ENCODE measurements at places on chromosomes 6 and 20.

DNA sequence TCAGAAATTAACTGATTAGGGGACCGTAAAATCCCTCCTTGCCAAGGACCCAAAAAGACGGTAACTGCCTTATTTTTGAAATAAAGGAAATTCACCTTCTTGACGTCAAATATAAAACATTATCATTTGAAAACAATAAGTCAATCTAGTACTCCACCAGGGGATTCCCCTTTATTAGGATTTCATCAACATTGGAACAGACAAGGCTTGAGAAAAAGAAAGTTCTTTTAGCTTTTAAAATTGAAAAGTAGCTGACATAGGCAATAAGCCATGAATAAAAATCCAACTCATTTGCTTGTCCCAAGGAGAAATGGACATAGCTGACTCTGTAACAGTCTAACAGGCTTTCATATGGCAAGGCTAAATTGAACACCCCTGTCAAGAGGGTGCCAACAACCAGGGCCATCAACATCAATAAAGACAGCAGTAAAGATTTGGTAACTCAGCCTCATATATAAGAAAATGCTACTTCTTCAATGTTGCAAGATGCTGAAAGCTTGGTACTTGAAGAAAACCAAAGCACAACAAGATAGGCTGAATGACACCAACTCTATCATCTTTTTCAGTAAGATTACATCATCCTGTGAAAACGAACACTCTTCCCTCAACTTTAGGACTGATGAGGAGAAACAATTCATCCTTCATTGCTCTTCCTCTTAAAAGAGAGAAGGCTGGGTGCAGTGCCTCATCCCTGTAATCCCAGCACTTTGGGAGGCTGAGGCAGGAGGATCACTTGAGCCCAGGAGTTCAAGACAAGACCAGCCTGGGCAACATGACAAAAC is 121.0 kb upstream of the PRDM1 start:
- DNase-seq: no peak

GRCh38 chr6:157982563-157983405 is 1.1 kb downstream of the SYNJ2 start:
- no peak for DNase-seq

DNA sequence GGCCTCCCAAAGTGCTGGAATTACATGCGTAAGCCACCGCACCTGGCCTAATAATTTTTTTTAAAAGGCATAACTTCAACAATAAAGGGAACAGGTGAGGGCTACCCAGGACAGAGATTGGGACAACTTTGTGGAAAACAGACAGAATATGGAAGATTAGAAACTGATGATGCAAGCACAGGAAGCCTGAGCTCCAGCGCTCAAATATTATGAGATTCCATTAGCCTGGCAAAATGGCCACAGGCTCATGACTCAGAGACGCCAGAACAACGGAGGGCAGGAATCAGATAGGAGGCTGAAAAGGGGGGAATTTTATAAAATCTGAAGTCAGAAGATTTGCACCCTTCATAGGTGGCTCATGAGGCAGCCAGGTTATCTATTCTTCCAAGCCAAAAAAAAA is 103.1 kb upstream of the MRPS10 start:
- DNase-seq: no peak

GRCh38 chr6:130385064-130385695 is 19.4 kb downstream of the TMEM200A start:
- no peak for DNase-seq

DNA sequence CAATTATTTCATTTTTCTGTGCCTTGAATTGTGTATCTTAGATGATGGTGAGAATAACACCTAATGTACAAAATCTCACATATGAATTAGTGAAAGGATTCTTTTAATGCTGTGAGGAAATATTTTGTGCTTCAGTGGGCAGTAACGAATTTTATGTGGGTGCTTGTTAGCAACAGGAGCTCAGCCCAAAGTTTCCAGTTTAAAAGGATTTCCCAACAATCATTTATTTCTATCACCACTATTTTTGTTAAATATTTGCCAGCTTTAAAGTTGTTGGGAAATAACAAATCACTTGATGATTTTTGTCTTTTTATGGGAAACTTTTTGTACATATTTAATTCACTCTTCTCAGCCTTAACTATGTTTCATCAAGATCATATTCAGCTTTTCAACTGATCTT is 111.8 kb downstream of the QKI start:
- DNase-seq: no peak

GRCh38 chr20:41265938-41266337 is 51.6 kb downstream of the ZHX3 start:
- DNase-seq: no peak

DNA sequence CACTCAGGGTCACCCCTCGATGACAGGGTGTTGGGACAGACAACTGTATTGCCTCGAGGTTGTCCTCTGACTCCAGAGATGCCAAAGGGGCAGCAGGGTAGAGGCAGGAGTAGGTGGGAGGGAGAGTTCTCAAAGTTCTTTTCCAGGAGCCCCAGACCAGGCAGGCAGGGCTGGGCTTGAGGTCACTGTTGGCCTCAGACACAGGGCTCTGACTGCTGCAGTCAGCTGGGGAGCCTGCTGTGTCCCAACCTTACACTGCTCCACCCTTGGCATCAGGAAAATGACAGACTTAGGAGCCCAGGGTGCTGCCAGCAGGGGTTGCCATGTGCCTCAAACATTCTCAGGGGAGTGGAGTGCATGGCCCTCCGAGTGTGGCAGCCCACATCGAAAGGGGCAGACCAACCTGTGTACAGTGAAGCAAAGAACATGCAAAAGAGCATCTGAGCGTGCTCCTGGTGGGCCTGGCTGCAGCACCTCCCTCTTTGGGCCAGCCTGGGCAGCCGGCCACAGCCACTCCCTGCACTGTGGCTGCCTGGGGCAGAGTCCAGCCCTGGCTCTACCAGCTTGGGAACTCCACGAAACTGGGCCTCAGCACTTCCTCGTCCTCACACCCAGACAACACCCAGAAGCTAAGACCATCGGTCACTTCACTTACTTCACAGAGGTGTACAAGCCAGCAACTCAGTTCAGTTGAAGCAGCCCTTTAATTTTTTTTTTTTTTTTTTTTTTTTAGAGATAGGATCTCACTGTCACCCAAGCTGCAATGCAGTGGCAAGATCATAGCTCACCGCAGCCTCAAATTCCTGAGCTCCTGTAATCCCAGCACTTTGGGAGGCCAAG is 24.0 kb downstream of the C6orf132 start:
- DNase-seq: no peak

GRCh38 chr20:5675103-5676091 is 74.8 kb upstream of the SHLD1 start:
- no peak for DNase-seq

DNA sequence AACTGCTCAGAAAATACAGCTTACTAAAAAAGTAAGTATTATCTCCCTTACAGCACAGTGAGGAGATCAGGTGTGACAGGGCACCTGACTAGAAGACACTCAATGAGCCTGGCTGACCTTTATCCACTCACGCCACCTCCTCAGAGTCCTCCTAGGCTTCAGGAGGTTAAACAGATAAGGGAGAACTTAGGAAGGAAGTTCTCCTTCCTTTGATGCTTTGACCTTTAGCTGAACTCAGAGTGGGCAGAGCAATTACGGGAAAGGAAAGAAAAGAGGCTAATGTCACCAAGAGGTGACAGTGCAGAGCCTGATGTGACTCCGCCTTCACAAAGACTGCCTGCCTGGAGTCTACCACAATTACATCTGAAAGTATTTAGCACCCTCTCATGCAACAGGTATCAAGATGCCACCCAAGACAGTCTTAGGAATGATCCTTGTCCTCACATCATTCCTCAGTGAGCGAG is 36.7 kb downstream of the MAN1A1 start:
- no peak for DNase-seq

DNA sequence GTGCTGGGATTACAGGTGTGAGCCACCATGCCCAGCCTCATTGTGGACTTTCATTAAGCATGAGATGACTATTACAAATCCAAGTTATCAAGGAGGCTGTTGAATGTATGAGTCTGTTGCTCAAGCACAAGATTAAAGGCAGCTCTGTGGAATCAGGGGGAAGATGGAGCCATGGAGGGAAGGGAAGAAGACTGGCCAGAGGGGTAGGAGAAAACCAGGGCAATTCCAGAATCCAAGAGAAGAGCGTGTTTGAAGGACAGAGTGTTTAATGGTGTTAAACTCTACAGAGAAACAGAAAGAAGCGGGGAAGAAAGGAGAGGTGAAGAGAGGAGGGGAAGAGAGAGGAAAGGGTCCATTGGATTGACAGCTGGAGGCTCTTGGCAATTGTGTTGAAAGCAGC is 49.8 kb upstream of the TTPAL start:
- no peak for DNase-seq

GRCh38 chr20:17849901-17850683 is 118.5 kb downstream of the SNX5 start:
- DNase-seq: no peak

DNA sequence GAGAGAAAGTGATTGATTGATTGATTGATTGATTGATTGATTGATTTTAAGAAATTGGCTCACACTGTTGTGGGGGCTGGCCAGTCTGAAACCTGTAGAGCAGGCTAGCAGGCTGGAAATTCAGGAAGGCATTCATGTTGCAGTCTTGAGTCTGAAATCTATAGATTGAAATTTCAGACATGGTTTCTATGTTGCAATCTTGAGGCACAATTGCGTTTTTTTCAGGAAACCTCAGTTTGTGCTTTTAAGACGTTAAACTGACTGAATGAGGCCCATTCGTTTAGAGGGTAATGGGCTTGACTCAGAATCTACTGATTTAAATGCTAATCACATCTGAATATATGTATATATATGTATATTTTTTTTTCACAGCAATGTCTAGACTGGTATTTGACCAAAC is 106.3 kb downstream of the STXBP5 start:
- no peak for DNase-seq

GRCh38 chr6:139544701-139545057 is 170.2 kb upstream of the CITED2 start:
- DNase-seq: no peak

DNA sequence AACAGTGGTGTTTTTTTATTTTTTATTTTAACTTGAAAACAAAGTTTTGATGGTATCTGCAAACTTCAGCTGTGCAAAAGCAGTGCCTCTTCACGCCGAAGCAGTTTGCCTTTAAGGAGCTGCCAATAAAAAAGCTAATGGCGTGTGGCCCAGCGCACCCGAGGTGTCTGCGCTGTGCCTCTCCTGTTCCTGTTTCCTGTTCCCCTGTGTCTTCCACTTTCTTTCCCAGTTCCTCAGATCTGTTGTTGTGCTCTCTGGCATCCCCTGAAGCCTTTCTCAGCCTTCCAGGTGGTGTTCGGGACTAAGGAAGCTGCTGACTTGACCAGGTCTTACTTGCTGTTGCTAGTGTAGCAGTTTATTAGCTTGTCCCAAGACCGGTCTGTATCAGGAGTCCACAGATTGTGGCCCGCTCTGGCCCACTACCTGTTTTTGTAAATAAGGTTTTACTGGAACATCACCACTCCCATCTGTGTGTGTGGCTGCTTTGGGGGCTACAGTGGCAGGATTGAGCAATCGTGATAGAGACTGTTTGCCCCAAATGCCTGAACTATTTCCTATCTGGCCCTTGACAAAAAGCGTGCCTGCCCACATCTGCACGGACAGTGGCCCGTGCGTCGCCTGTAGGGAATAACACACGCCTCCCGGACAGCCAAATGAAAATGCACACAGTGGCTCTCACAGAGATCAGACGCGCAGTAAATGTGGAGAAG is 178.3 kb downstream of the TMEM242 start:
- DNase-seq: no peak

DNA sequence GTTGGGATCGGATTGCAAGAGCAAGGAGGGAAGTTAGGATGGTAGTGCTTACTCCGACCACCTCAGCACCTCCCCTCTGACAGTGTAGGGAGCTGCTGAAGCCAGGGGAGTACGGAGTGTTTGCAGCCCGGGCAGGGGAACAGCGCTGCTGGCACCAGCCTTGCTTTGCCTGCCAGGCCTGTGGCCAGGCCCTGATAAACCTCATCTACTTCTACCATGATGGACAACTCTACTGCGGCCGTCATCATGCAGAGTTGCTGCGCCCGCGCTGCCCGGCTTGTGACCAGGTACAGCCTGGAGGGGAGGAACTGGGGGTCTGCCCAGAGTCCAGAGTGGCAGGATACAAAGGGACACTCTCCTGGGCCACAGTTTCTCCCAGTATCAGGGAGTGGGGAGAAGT is 2.2 kb upstream of the TOMM6 start:
- no peak for DNase-seq

DNA sequence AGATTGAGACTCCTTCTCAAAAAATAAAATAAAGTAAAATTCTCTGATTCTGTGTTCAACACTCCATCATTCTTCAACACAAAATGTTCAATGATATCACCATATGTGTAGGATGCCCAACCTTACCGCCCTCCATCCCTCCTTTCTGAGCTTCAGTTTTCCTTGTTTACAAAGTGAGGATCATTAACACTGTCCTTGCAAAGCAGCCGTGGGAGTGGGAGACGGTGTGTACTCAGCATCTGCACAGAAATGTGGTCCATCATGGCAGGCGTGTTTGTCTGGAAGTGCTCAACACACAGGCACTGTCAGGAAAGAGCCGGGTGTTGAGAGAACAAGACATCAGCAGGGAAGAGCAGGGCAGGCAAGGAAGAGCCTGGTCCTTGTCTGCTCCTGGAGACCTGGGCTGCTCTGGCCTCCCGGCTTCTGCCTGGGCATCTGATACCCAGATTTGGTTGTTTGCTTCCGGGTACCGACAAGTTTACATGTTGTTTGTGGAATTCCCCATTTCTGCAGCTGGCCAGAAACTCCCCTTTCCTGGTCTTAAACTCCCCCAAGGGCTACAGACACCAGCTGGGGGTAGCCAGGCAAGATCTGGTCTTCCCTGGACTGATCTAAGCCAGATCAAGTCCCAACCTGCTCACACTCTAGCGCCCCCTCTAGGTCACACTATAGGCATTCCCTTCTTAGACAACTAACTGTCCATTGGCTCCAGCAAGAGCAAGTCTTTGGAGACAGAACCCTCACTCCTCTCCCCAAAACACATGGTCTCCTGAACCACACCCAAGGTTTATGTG is 26.7 kb upstream of the TTPAL start:
- no peak for DNase-seq

- no peak for DNase-seq
Observed at GRCh38 chr6:119119989-119120388, 41.5 kb upstream of the FAM184A start.

DNA sequence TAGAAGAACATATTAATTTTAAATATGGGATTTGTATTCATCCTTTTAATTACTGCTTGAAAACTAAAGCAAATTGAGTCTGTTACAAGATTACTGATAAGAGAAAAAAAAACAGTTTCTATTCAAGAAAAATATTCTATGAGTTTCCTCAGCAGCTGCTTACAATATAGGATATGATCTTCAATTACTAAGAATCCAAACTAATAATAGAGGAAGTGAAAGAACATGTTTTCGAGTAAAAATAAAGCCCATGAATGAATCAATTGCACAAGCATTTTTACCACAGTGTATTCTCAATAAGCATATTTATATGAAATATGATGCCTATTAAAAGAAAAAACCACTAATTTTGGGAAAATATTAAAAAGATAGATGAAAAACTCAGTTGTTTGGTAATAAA is 63.4 kb downstream of the AHI1 start:
- no peak for DNase-seq

DNA sequence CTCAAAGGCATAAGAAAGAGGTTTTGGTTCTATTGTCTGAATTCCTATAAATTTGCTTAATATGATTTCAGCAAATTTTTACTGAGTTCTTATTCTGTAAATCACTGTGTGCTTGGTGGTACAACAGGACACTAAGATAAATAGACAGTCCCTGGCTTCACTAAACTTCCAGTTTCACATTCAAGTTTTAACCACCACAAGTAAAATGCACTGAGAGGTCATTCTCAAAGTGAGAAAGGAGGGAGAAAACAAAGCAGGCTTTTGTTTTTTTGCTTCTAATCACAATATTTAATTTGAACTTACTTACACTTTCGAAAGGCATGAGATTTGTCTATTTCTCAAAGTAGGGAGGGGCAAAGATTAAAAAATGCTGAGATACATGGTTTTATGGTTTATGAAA is 445.7 kb downstream of the CDC5L start:
- DNase-seq: no peak

- no peak for DNase-seq
Observed at GRCh38 chr6:41209547-41210320, 8.8 kb upstream of the TREML2 start.
